ENCODE measurements at places on chromosomes 12 and 14. TPM values are rescaled to one million over a fixed set of nuclear protein-coding genes. Genes with fewer than 3 reads are reported as not detected.

Gene TUNAR
- total RNA-seq = not detected

DNA sequence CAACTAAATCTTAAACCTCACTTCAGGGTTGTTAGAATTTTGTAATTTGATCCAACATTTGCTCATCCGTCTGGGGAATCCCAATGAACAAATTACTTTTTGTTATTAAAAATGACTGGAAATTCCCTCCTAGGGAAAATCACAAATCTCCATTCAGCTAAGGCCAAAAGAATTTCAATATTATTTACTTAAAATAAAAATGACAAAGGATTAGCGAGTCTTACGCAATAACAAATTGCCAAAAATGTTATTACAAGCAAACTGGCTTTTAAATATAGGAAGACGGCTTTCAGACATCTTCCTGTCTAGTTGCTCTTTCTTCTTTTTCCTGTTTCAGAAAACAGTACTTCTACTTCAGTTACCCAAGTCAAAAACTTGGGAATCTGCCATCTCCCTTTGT is 92.4 kb upstream of the TSPAN8 start:
- no peak for DNase-seq
- H3K36me3 ChIP-seq = no peaks in the 10 kb centered on the region
- no peak overlapping the region for H3K4me3 ChIP-seq
- H3K27ac ChIP-seq = no peak overlapping the region

- no peak for DNase-seq
Observed at GRCh38 chr14:104964546-104964945, 13.6 kb downstream of the AHNAK2 start.

DNA sequence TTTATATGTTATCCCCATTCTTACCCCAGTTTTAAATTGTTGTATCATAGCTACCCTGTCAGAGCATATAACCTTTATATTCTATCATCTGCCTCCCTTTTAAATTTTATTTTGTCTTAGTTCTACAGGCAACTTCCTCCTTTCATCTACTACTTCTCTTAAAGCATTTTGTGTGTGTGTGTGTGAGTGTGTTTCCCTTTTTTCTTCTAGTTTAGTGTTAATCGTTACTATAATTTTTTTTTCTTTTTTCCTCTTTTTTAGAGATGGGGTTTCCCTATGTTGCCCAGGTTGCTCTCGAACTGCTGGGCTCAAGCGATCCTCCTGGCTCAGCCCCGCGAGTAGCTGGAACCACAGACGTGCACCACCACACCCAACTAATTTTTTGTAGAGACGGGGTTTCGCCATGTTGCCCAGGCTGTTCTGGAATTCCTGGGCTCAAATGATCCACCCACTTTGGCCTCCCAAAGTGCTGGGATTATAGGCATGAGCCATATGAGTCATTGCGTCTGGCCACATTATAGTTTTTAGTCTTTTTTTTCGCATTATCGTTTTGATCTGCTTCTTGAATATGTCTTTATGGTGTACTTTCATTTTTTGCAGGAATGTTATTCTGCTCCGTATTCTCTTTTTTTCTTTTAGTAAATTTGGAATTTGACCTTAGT is 33.1 kb upstream of the FBXO34 start:
- DNase-seq = no peak
- peaks cover 2% of the 10 kb centered on the region for H3K27me3 ChIP-seq
- no peaks in the 10 kb centered on the region for H3K36me3 ChIP-seq
- no peaks in the 10 kb centered on the region for H3K4me1 ChIP-seq
- H3K4me3 ChIP-seq = no peak overlapping the region

GRCh38 chr12:253116-253831 is 9.4 kb downstream of the SLC6A13 start:
- no peaks in the 10 kb centered on the region for H3K27me3 ChIP-seq
- no peak overlapping the region for H3K27ac ChIP-seq
- no peak for DNase-seq
- H3K4me1 ChIP-seq = no peaks in the 10 kb centered on the region

- H3K27me3 ChIP-seq = no peaks in the 10 kb centered on the region
- H3K4me3 ChIP-seq = no peak overlapping the region
- H3K27ac ChIP-seq = no peak overlapping the region
Observed at GRCh38 chr12:12127304-12127703, 56.6 kb downstream of the BCL2L14 start.

DNA sequence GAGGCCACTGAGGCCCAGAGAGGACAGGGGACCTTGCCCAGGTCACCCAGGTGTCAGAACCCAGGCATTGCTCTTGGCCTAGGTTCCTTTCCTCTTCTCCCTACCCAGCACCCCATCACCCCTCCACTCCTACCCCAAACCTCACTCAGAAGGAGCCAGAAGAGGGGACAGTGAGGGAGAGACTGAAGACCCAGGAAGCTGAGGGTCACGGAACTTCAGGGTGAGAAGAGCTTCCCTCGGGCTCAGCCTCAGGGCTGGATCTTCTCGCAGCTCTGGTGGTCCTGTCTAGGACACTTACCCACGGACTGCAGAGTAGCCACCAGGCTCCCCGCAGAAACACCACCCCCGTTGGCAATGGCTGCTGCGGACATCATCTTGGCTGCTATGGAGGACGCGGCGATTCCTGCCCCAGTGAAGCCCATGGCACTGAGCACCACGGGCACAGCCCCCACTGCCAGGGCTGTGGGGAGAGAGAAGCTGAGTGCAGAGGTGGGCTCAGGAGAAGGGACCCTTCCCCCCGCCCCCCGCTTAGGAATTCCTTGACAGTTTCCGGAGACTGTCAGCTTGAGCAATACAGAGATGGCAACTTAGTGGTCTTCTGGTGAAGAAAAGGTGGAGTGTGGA is 1.1 kb downstream of the IFI27L2 start:
- H3K27me3 ChIP-seq = no peaks in the 10 kb centered on the region
- no peaks in the 10 kb centered on the region for H3K4me1 ChIP-seq
- no peak overlapping the region for H3K27ac ChIP-seq

Gene PLEKHD1
- total RNA-seq = 0.40 TPM

- no peak for DNase-seq
- H3K27ac ChIP-seq = no peak overlapping the region
- no peak overlapping the region for H3K4me3 ChIP-seq
- H3K36me3 ChIP-seq = no peaks in the 10 kb centered on the region
- no peaks in the 10 kb centered on the region for H3K4me1 ChIP-seq
- H3K27me3 ChIP-seq = no peaks in the 10 kb centered on the region
Observed at GRCh38 chr14:44640416-44640815, 133.3 kb upstream of the FSCB start.

DNA sequence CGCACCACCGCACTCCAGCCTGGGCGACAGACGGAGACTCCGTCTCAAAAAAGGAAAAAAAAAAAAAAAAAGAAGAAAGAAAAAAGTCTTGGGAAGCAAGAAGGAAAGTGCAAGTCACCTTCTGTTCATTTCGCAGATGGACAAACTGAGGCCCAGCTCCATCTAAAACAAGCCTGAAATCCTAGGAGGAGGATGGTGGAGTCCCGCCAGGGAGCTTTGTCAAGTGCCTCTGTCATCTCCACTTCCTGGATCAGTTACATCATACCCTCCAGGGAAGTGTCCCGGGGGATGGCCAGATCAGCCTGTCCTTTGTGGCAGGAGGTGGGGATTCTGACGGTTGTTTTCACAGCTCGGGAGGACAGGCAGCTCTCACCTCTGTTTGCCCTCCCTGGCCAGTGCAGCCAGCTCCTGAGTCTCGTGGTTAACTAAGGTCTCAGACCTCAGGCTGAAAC is 8.7 kb upstream of the SDSL start:
- no peaks in the 10 kb centered on the region for H3K36me3 ChIP-seq
- DNase-seq = no peak
- no peaks in the 10 kb centered on the region for H3K27me3 ChIP-seq
- H3K4me1 ChIP-seq = no peaks in the 10 kb centered on the region

DNA sequence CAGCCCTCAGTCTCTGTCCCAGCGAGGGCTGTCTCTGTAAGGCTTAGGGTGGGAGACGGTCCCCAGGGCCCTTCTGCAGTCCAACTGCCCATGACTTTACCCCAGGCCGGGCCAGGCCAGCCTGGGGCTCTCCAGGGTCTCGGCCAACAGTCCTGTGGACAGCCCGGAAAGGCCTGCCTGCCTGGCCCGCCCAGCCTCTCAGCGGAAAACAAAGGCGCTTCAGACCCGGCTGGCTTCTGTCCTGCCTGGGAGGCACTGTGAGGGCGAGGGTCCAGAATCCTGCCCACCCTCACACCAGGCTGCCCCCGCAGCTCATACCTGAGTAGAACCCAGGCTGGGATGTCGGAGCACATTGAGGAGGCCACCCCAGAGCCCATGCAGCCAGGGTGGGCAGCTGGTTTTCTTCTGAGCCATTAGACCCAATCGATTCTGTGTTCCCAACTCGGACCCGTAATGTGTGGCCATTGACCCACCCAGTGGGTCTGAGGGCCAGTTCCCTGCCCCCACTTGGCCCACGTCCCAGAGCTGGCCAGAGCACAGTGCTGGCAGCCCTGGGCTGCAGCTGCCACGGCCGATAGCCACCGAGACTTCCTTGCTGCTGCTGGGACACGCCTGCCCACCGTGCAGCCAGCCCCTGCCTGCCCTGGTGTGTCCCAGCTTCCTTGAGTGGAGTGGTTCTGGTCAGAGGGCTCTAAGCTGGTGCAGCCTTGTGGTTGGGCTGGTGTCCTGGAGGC is 1.6 kb downstream of the CRIP2 start:
- DNase-seq = no peak
- H3K36me3 ChIP-seq = no peaks in the 10 kb centered on the region
- peak overlapping the region; percentile 50 for H3K4me3 ChIP-seq
- H3K4me1 ChIP-seq = peaks cover 36% of the 10 kb centered on the region

Gene NKX2-1
- not detected for total RNA-seq

- H3K4me1 ChIP-seq = no peaks in the 10 kb centered on the region
- no peak overlapping the region for H3K4me3 ChIP-seq
- no peaks in the 10 kb centered on the region for H3K36me3 ChIP-seq
- no peaks in the 10 kb centered on the region for H3K27me3 ChIP-seq
Observed at GRCh38 chr14:23639891-23640523, 3.8 kb downstream of the DHRS2 start.

DNA sequence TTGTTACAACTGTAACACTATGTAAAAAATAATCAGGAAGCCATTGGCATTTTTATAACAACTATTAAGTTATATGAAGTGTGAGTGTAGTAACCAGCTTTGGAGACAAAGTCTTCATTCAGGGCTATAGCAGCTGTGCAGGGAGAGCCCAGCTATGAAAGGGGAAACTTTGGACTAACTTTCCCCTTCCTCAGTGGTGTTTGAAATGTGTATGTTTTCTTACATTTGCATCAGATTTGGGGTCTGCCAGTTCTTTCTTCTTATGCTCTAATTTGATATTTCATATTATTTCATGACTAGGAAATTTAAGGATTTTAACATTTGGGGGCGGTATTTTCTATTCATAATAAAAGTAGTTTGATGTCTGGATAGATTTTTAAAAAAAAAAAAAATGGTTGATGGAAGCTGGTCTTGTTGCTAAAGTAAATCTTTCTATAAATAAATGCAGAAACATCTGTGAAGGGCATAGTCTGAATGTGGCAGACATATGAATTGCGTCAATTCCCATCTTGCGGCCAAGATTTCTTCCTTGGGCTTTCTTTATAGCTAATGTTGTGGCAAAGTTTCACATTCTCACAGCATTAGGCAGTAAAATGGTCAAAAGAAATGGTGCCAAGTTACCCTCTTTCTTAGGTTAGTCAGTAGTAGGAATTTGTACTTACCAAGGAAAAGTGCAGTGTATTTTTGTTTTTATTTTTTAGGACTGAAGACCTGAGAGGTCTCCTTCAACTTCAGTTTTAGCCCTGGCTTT is 35.6 kb downstream of the RASSF8 start:
- no peak overlapping the region for H3K27ac ChIP-seq
- H3K4me1 ChIP-seq = peaks cover 7% of the 10 kb centered on the region
- no peak overlapping the region for H3K4me3 ChIP-seq
- H3K27me3 ChIP-seq = no peaks in the 10 kb centered on the region
- no peak for DNase-seq

GRCh38 chr14:89422181-89422951 is 5.3 kb upstream of the FOXN3 start:
- no peaks in the 10 kb centered on the region for H3K4me1 ChIP-seq
- H3K27me3 ChIP-seq = no peaks in the 10 kb centered on the region
- H3K27ac ChIP-seq = peak overlapping the region; percentile 19
- no peaks in the 10 kb centered on the region for H3K36me3 ChIP-seq
- H3K4me3 ChIP-seq = no peak overlapping the region
- peak; percentile 71 for DNase-seq

- no peak overlapping the region for H3K4me3 ChIP-seq
- H3K4me1 ChIP-seq = no peaks in the 10 kb centered on the region
Observed at GRCh38 chr12:119836781-119837180, 40.3 kb downstream of the CIT start.

- H3K36me3 ChIP-seq = no peaks in the 10 kb centered on the region
- no peaks in the 10 kb centered on the region for H3K4me1 ChIP-seq
- no peak overlapping the region for H3K4me3 ChIP-seq
- no peak for DNase-seq
Observed at GRCh38 chr12:39815746-39816145, 196.1 kb upstream of the ABCD2 start.

GRCh38 chr12:80442426-80443222 is 1.4 kb upstream of the PTPRQ start:
- no peaks in the 10 kb centered on the region for H3K27me3 ChIP-seq
- H3K4me3 ChIP-seq = no peak overlapping the region
- no peak overlapping the region for H3K27ac ChIP-seq
- H3K4me1 ChIP-seq = no peaks in the 10 kb centered on the region
- no peaks in the 10 kb centered on the region for H3K36me3 ChIP-seq

- no peaks in the 10 kb centered on the region for H3K36me3 ChIP-seq
- H3K27ac ChIP-seq = no peak overlapping the region
- no peak overlapping the region for H3K4me3 ChIP-seq
- H3K27me3 ChIP-seq = no peaks in the 10 kb centered on the region
- no peak for DNase-seq
Observed at GRCh38 chr12:19139615-19140194, 10.2 kb downstream of the PLEKHA5 start.

DNA sequence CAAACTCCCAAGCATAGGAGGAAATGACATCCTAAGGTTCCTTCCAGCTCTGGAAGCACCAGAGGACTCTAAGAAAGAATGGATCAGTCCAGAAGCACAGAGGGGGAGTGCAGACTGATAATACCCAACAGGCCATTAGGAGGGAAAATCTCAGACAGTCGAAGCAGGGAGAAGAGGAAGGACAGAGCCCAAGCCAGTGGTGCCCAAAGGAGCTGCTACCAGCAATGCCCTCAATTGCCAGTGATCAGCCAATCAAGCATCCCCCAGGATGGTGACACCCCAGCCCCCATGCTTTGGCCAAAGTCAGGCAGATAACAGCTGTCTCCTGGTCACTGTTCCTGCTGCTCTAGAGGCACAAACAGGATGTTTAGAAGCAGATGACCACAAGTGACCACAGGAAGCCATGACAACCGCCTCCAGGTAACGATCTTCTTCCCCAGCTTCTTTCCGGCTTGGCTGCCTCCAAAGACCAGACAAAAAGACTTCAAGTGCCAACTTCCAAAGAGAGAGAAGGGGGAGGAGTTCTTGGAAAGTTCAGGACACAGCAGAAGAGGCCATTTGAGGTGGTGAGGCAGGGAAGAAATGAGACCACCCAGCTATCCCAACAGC is 16.2 kb downstream of the PXN start:
- no peak for DNase-seq
- peak overlapping the region; percentile 23 for H3K27ac ChIP-seq
- no peak overlapping the region for H3K4me3 ChIP-seq
- H3K27me3 ChIP-seq = no peaks in the 10 kb centered on the region
